ENCODE measurements at places on chromosomes 6 and 20.

DNA sequence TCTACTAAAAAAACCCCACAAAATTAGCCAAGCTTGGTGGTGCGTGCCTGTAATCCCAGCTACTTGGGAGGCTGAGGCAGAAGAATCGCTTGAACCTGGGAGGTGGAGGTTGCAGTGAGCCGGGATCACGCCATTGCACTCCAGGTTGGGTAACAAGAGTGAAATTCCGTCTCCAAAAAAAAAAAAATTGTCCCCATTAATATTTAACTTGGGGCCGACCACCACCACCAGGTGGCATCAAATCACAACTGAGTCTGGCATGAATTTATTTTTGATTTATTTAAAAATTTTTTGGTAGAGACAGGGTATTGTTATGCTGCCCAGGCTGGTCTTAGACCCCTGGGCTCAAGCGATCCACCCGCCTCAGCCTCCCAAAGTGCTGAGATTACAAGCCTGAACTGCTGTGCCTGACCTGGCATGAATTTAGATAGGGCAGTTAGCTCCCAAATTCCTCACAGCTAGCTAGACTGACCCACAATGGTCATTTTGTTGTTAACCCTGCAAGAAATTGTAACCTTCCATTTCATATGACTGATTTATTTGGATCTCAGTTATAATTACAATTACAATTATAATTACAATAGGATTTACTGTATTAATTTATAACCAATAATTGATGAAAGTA is 17.1 kb upstream of the BEND3 start:
- peak; percentile 26 for DNase-seq

DNA sequence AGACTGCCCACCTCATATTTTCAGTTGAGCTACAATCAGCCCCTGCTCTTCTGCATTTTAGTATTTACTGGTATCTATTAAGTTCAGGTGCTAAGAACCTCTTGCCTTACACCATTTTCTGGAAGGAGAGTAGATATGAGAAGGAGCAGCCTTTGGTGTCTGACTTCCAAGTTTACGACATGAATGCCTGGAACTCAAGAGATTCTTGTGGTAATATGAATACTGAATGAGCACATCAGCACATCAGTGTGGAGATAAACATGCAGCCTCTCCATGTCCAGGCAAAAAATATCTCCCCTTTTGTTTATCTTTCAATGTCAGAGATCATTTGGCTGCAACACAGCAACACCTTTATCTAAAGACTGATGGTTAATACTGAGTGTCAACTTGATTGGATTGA is 65.8 kb upstream of the THEMIS start:
- no peak for DNase-seq

GRCh38 chr6:75800708-75801505 is 51.9 kb downstream of the MYO6 start:
- no peak for DNase-seq

GRCh38 chr6:168631564-168631963 is 190.6 kb downstream of the SMOC2 start:
- DNase-seq: no peak

GRCh38 chr6:7727946-7728854 is 2.3 kb downstream of the BMP6 start:
- DNase-seq: peak; percentile 35
